NCI-H2171 (cell line): ENCODE measurements at places on chromosomes 2 and 18.

- peak; percentile 1 for DNase-seq
Observed at GRCh38 chr2:206783718-206784117, 18.3 kb downstream of the FASTKD2 start.

GRCh38 chr2:155021618-155022017 is 323.1 kb downstream of the KCNJ3 start:
- peak; percentile 39 for DNase-seq

DNA sequence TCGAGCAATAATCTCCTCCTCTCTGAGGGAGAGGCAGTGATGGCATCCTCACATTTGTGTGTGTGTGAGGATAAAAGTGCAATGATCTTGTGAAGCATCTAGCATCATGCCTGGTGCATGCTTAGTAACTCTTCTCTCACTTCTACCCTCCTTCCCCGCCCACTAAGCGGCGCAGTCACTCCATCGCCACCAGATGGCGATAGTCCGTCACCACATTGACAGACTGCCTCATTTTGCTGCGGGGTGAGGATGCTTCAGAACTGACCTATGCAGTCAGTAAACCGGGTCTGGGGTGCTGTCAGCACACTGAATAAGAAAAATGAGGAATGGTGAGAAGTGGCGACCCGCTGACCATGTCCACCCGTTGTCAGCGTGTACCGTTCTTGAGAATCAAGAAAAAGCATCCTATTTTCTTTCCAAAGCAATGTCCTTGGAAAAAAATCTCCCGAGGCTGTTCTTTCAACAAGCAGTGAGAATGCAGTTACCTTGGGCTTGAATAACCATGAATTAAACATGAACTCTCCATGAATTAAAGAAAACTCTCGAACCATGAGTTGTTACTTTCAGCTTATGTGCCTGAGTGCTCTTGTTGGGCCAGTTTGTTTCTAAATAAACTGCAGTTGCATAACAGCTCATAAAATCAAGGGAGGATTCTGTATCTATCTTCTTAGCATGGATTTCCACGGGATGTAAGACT is 37.3 kb upstream of the TMEM177 start:
- DNase-seq: peak; percentile 58

GRCh38 chr2:151775057-151775740 is 40.9 kb upstream of the NEB start:
- no peak for DNase-seq

GRCh38 chr2:205892665-205893259 is 193.2 kb downstream of the INO80D start:
- DNase-seq: peak; percentile 75
